HS-27A (cell line): ENCODE measurements at places on chromosomes 4 and X.

DNA sequence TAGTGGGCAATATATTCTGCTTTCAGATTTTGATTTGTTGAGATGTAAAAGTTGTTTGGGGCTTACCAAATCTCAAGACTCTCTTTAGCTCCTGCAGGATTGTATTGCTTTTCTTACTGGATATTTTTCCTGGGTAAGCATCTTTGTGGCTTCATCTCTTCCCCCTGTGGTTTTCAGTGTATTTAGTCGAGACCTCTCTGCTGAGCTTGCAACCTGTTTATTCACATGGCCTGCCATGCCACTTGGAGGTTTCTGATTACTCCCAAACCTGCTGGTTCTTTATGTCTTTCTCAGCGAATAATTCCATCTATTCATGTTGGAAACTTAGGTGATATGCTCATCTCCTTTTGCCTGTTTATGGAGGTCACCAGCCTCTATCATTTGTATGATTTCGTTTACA lies 10.9 kb downstream of the CCNG2 start:
- no peak for DNase-seq

- no peak for DNase-seq
Observed at GRCh38 chrX:24235084-24235710, 78.7 kb downstream of the SUPT20HL2 start.

GRCh38 chr4:92953462-92953861 lies 649.7 kb downstream of the GRID2 start:
- DNase-seq = no peak

- no peak for DNase-seq
Observed at GRCh38 chr4:142550965-142551364, 295.1 kb downstream of the INPP4B start.

GRCh38 chr4:36218121-36218520 lies 26.2 kb downstream of the ARAP2 start:
- DNase-seq = no peak

- DNase-seq = no peak
Observed at GRCh38 chrX:45508454-45508853, 307.8 kb upstream of the DIPK2B start.

DNA sequence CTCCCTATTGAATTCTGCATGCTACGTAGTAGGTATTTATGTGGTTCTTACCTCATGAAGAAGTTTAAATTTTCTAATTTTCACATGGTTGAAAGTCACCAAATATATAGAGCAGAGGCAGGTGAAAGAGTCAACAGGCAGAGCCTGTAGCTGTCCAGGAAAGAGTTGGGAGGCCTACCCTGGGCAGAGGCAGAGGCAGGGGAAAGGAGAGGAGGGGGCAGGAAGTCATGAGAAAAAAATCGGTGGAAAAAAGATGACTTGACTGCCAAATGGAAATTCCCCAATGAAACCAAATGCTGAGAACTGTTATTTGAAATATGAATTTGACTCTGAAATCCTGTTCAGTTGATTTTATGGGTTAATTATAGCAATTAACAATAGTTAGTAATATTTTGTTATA lies 23.1 kb upstream of the GPR34 start:
- no peak for DNase-seq

DNA sequence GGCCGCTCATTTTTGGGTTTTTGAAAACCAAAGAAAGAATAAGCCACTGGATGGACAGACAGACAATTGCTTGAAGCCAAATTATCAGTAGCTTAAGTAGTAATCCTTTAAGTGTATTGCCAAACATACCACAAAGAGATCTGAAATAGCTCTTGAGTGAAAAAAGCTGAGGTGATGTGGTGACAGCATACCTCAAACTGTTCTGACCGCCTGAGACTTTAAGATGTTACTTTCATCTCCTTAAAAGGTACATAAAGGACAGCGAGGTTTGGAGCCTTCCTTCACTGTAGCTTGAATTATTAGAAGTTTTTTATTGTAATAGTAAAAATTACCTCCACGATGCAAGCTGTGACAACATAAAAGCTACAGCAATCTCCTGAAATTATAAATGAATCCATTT lies 271.5 kb upstream of the FAM241A start:
- DNase-seq = no peak

- DNase-seq = no peak
Observed at GRCh38 chrX:33204889-33205288, 6.5 kb downstream of the DMD start.

GRCh38 chr4:10703156-10703555 lies 18.6 kb upstream of the CLNK start:
- DNase-seq = no peak

DNA sequence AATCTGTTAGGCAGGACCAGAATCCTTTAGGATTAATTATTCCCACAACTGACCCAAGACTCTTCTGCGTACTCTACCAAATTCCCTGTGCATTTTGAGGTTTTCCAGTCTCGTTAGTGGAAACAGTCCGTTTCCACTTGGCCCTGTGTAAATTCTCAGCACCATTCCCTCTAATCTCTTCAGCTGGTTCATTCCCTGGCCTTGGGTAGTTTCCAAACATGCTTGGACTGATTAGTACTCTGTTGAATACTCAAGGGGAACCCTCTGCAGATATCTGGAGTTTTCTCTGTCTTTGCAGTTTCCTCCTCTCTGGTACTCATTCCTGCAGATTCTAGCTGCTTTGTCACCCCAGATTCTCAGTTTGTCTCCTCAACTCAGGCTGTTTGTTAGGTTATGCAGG lies 80.4 kb downstream of the ZFX start:
- no peak for DNase-seq

GRCh38 chr4:167642250-167642649 lies 408.0 kb upstream of the SPOCK3 start:
- no peak for DNase-seq

DNA sequence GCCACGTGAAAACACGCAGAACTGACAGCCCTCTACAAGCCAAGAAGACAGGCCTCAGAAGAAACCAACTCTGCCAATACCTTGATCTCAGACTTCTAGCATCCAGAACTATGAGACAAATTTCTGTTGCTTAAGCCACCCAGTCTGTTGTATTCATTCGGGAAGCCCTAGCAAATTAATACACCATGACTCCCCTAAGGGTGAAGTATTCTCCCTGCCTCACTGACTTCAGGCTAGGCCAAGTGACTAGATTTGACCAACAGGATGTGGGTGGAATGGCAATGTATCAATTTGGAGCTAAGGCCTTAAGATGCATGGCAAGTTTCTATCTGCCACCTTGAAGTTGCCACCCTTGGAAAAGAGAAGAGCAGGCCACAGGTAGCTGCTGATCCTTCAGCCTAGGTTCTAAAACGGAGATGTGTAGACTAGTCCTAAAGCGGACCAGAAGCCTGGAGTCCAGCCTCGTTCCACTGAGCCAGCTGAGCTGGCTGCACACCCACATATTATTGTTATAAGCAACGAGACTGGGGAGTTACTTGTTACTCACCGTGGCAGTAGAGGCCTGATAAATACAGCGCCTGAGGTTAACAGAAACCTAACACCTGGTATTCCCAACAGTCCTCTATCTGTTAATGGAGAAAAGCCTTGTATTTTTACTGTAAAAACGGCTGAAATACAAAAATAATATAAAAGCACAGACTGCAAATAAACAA lies 16.4 kb downstream of the SCARB2 start:
- DNase-seq = no peak

- no peak for DNase-seq
Observed at GRCh38 chr4:184269879-184270430, 52.3 kb upstream of the ENPP6 start.
